HS-5 (cell line): ENCODE measurements at places on chromosomes 16 and 17.

DNA sequence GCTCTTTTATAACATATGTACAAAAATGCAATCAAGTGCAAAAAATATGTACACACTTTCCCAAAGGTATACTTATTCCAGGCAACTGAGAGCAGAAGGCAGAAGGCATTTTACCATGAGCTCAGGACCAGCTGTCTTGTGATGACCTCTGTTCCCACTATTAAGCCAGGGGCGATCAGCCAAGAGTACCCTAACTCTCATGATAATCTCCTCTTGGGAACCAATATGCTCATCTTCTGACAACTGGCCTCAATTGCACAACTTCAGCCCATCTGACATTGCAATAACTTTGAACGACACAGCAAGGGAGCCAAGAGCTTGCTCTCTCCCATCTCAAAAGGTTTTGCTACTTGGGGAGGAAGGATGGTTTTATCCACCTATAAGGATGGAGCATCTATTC is 471.9 kb downstream of the HS3ST3B1 start:
- DNase-seq = no peak

DNA sequence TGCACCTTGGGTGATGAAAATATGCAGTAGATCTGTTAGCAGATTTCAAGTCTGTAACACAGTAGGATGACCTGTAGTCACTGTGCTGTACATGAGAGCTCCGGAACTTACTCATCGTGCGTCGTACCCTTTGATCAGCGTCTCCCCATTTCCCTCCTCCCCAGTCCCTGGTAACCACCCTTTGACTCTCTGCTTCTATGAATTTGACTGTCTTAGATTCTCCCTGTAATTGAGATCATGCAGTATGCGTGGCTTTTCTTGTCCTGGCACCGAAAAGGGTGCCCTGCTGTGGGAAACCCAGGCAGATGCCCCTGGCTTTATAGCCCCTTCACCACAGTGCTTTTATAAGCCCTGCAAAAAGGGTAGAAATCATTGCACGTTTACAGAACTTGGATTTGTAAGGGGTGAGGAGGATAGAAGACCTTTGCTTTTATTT is 20.5 kb downstream of the CLEC16A start:
- no peak for DNase-seq

DNA sequence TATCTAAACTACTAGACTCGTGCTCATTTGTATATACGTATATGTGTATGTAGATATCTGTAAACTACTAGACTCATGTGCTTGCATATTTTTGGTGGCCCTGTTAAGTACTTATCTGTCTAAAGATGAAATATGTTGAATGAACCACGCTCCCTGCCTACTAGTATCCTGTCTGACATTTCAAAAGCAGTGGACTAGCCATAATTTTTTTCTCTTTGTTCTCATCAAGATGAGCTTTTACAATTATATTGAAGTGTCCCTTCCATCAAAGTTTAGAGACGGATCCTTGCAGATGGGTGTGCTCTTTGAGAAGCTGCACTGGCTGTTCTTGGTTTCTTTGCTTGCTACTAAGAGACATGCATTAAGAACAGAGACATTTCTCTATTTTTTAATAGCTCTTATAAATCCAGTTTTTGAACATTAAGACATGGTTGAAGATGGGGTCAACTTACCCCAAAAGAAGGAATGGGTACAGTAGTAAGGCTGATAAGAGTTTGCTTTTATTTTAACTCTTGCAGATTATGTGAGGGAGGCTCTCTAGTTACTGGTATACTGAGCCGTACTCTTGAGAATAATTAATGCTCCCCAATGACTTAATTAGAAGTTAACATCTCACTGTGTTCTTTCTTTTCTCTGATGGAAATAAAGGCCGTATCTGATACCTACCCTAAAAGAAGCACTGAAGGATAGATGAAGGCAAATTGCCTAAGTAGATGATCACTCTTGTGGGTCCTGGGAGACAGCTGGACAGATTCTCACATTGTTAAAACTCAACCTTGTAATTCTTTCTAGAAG is 3.4 kb downstream of the CNTNAP4 start:
- DNase-seq = no peak

DNA sequence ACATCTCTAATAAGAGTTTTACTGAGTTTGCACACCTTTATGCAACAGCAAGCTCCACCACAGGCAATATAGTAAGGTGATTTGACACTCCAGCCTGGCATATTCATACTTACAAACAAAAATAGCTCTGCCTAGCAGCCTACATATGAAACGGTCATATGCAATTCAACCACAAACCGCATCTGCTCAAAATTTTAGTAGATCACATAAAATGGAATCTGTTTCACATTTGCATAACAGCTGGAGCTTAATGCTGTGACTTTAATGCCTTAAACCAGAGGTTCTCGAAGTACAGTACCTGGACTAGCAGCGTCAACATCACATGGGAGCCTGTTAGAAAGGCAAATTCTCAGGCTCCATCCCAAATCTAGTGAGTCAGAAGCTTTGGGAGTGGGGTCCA is 578.4 kb downstream of the CDH11 start:
- no peak for DNase-seq

GRCh38 chr16:29756654-29757053 is 10.9 kb upstream of the C16orf54 start:
- DNase-seq = no peak

DNA sequence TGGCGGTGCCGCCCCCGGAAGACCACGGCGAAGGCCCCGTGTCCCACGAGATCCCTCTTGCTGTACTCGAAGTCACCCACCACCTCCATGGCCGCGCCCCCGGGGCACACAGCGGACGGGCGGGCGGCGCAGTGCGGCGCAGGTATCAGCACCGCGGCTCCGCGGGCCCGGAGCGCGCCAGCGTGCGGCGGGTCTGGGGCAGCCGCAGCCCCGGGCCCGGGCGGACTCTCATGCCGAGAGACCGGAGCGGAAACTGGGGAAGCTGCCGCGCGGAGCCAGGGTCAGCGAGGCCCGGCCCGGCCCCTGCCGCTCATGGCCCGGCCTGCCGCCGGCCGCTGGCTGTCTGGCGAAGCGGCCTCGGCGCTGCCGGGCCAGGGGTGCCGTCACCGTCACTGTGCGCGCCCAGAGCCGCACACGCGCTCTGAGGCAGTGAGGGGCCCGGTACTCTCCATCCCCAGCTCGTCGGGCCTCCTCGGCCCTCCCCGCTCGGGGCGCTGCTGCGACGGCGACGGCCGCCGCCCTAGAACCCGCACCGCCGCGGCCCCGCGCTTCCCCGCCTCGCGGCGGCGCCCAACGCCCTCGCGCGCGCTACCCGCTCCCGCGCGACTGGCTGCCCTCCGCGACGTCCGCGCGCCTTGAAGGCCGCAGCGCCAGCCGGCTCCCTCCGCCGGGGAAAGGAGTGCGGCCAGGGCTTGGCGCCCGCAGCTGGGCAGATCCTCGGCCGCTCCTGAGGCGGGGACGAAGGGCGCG is at the start of gene ULK2:
Gene ULK2, minus strand, starts transcription at position 608 of the 750 bp plus-strand sequence. Its CDS starts 519 bp downstream, at position 89.
- no peak for DNase-seq

DNA sequence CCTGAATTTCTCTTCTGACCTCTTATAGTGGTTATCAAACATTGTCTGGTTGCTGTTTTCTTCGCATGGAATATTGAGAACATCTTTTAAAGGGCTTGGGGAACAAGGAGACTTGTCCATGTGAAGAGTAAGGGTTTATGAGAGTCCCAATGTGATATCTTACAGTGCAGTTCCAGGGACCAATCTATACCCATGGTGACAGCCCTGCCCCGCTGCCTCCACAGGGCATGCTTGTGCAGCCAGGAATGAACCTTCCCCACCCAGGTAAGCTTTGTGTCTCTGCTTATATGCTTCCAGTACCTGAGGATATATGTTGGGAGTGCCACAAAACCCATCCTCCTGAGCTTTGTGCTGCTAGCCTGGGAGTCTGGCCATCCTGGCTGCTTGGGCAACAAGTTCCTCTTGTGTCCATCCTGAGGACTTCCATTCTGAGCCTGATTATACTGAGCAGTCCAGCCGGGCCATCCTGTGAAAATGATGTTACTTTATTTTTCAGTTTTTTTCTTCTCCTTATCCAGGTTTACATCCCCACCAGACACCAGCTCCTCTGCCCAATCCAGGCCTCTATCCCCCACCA is 9.5 kb upstream of the RAPGEFL1 start:
- DNase-seq = no peak

- no peak for DNase-seq
These were observed 31.2 kb upstream of the AKTIP start for GRCh38 chr16:53534206-53534605.

DNA sequence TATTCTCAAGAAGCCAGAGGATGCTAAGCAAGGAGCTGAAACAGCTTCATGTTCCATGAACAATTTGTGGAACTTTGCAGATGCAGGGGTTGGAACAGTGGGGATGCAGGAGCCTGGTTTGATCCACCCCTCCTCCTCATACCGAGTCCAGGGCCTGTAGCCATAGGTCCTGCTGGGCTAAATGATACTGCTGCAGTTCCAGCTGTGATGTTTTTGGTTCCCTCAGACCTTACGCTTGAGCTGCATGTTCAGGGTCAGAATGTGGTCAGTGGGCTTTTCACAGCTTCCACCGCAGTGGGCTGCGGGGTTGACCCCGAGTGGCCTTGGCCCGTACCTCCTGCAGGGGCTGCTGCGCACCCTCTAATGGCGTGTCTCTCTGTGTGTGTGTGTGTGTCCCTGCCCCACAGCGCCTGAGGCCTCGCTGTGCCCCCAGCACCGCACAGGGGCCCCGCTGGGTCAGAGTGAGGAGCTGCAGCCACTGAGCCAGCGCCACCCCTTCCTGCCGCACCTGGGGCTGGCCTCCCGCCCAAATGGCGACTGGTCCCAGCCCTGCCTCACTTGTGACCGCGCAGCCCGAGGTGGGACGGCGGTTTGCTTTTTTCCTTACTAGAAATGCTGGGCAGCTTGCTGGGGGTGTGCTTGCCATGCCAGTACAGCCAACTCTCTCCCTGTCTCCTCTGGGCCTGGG is 48.2 kb downstream of the EPN2 start:
- no peak for DNase-seq

DNA sequence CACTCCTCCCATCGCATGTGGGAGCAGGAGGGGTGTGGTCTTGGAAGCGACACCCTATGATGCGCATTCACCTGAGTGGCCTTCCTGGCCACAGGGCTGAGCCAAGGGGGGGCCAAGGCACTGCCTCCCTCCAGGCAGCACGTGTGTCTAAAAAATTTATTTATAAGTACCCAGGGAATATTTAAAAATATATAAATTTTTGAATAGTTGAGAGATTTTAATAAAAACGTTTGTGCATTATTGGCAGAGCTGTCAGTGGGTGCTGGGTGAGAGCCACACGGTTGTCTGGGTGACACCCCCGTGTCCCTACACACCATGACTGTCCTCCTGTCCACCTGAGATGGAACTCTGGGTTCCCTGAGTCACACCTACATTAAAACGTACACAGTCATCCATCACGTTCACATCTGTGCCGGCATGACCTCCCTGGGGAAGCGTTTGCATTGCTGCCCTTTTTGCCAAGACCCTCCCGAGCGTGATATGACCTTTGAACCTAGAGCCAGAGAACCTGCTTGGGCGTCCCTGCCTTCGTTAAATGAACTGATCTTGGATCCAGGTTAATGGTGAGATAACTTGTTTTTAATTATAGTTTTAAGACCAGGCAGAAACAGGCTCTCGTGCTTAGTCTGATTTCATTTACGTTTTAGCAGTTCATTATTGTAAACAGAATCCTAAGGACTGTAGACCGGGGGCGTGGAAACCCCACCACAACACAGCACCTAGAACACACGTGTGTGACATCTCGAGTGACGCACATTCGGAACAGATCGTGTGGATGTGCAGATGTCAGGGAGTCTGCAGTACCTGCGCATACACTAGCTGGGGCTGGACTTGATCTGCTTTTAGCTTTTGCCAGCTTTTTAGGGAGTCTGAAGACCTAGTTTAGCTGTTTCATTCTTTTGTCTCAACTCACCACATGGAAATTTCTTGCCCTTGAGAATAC is 192.8 kb upstream of the CHMP6 start:
- no peak for DNase-seq

DNA sequence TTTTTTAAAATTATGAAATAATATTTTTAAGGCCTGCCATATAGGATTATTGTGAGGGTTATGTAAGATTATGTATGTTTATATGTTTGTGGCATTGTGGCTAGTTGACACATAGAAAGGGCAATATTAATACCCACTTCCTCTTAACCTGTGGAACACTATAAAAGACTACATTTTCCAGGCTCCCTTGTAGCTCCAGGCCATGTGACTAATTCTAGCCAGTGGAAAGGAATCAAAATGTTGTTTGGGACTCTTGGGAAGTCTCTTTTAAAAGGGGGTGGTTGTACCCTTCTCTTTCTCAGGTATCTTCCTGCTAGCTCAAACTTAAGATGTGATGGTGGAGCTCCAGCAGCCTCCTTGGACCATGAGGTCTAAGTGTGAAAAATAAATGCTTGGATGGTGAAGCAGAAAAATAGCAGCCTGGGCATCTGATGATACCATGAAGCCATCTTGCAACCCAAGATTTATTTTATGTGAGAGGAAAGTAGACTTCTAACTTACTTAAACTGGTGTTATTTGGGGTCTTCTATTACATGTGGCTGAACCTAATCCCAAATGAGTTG is 39.2 kb downstream of the TEKT5 start:
- no peak for DNase-seq
